ENCODE measurements at places on chromosomes 1 and 21.
A peak's percentile ranks its signal among the peaks of the same experiment; 100 is the strongest.

GRCh38 chr1:151837197-151837596, 2.4 kb downstream of the C2CD4D start:
- no peak for DNase-seq

GRCh38 chr1:164660775-164661174, 101.8 kb downstream of the PBX1 start:
- no peak for DNase-seq

DNA sequence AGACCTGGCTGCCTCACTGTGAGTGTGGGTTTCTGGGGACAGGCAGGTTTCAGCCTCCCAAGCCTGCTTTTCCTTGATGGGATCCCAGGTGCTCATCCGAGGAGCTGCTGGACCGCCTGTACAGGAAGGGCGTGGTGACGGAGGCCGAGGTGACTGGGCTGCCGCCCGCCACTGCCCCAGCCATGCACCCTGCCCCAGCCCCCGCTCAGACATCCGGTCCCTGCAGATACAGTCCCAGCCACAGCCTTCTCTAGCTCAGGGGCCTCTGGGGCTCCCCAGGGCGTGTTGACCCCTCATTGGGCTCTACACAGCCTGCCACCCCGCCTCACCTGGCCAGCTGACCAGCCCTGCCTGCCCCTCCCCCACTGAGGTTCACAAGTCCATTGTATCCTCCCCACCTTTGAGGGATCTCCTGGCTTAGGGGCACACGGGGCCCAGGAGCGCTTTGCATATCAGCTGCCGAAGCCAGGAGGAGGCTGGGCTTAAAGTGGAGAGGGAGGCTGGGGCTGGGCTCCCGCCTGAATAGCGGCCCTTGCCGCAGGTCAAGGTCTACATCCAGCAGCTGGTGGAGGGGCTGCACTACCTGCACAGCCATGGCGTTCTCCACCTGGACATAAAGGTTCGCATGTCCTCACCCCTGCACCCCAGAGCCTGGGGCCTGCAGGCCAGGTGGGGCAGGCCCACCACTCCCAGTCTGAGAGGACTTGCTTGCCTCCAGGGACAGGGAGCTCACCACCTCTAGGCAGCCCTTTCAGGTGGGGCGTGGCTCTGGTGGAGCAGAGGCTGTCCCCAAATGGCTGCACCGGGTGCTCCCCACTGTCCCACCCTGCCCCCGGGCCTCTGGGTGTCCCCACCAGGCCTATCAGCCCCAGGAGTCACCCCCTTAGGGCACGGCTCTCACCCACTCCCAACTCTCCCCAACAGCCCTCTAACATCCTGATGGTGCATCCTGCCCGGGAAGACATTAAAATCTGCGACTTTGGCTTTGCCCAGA, 38.5 kb downstream of the TRIM11 start:
- DNase-seq: no peak

- DNase-seq: no peak
Observed at GRCh38 chr1:83747853-83748482, 251.0 kb downstream of the TTLL7 start.

GRCh38 chr1:184486761-184487445, 100.1 kb downstream of the C1orf21 start:
- DNase-seq: no peak

- DNase-seq: no peak
Observed at GRCh38 chr1:164559342-164560051, 513 bp downstream of the PBX1 start.

GRCh38 chr1:146049436-146049835, 27.9 kb upstream of the HJV start:
- DNase-seq: no peak

DNA sequence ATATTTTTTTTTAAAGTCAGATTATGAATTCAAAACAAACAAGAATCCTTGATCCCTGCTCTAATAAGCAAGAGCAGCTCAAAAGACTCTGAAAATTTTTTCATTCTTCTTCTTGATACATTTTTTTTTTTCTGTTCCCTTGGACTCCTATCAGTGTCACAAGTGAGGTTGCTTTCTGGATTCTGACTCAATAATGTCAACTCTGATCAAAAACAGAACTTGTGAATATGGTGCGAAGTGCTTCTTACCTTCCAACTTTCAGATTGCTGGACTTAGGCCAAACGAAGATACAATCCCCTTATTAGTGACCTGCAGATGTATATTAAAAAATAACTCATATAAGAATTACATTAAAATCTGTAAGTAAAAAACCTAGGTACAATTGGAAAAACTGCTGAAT, 136.1 kb downstream of the GPATCH2 start:
- DNase-seq: no peak

GRCh38 chr1:26754086-26754874, 33.5 kb upstream of the PIGV start:
- DNase-seq: no peak

GRCh38 chr1:231016966-231017365, 23.1 kb downstream of the FAM89A start:
- no peak for DNase-seq

GRCh38 chr1:14190508-14190907, 408.0 kb upstream of the KAZN start:
- no peak for DNase-seq

DNA sequence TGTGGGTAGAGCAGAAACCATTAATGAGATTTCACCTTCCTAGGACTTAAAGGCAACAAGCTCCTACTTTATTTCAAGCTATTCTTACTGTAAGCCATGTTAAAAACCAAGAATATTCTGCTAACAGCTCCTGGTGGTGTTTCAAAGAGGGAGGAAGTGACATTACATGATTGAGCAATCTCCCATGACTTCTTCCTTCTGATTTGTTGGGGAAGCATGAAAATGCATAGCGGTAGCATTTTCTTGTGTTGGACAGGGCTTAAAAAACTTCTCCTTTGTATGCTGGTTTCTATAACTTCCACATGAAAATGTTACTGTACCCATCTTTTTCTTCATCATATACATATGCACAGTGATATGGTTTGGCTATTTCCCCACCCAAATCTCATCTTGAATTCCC, 297.0 kb upstream of the SNX7 start:
- no peak for DNase-seq

DNA sequence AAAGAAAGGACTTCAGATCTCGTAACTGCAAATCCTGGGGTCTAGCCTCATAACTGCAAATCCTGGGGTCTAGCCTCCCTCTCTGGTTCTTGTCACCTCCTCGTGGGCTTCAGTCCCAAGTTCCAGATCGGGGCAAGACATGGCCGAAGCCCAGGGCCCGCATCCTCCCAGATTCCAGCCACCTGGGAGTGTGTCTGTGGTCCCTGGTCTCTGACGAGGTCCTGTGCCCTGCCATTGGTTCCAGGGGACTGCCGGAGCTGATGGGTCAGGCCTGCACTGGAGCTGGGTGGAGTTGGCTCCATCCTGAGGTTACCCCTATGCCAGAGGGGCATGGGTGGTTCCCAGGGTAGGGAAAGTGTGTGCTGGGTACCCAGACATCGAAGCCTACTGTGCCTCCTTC, 17.7 kb upstream of the C1orf174 start:
- DNase-seq: no peak

DNA sequence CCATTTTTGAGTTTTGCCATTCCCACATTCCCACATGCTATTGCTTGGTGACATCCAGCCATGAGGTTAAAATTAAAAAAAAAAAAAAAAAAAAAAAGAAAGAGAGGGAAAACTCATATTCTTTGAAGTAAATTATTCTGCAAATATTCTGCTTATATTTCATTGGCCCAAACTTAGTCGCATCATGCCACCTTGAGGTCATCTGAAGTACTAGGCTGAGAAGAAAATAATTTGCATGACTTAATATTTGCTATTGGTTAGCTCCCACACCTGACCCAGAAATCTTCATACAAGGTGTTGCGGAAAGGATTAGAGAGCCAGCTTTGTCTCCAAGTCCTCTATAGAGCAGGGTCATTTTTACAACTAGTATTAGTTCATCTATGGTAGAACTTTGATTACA, 2206.0 kb downstream of the MRPL39 start:
- DNase-seq: peak; percentile 32

DNA sequence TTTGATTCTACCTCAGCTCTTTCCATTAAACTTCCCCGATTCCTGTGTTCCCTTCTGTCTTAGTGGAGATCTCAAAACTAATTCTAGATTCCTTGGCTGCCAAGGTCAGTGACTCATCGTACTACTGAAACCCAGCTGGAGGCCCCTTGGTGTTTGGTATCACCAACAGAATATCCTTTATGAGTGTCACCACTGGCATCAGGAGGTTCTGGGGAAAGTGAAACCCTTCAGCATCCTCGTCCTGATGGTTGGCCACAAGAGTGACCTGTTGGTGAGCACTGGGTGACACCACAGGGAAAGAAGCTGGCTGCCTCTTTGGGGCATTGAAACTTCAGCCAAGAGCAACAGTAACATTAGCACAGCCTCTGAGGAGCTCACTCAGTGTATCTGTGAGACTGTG, 9.6 kb downstream of the RAB42 start:
- no peak for DNase-seq

- no peak for DNase-seq
Observed at GRCh38 chr21:45989355-45990048, 7.9 kb downstream of the COL6A1 start.

DNA sequence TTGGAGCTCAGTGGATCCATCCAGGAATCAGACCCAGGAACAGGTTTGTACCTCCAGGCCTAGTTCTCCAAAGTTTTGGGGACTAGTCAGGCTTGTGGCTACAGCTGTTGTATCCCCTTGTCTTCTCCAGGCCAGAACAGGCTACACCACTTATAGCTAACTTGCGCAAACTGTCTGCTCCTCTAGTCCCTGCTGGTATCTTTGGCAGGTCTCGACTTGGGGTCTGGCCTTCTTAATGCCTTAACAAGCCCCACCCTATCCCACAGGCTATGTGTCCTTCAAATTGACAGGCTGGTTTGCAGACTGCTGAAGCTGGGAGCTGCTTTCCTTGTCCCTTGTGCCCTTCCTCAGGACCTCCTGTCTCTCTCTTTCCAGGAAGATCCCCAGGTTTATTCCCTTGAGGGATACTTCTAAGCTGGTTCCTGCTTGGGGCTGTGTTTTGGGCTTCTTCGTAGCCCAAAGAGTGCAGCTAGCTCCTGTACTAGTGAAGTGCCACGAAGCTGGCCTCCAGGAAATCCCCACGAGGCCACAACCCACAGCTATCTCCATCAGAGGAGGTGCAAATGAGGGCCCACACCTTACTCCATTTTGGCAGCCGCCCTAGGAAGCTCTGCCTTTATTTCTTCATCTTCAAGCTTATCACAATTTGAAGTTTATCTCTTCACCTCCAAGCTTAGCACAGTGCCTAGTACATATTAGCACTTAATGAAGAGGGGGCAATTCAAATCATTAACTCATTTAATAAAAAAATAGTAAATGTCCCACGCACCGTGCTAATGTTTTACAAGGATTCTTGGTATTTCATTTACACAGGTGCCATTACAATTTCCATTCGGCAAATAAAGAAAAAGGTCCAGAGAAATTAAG, 683 bp upstream of the DMAP1 start:
- no peak for DNase-seq

GRCh38 chr1:220886470-220887201, 7.4 kb downstream of the HLX start:
- DNase-seq: no peak

GRCh38 chr1:174890024-174890423, 109.7 kb upstream of the CACYBP start:
- no peak for DNase-seq

DNA sequence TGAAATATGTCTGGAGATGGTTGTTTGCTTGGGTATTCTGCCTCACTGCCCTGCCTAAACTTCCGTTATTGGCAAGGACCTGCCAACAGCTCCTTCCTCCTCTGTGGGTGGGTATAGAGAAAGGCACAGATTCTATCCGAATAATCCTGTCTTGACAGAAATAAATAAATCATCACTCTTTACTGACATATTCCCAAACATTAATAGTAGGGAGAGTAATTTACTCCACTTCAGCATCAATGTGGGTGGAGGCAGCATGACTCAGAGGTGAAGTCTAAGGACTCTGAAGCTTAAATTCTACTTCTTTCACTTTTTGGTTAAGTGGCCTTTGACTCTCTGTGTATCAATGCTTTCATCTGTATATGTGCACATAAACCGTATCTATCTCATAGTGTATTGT, 2.9 kb downstream of the CD84 start:
- no peak for DNase-seq

DNA sequence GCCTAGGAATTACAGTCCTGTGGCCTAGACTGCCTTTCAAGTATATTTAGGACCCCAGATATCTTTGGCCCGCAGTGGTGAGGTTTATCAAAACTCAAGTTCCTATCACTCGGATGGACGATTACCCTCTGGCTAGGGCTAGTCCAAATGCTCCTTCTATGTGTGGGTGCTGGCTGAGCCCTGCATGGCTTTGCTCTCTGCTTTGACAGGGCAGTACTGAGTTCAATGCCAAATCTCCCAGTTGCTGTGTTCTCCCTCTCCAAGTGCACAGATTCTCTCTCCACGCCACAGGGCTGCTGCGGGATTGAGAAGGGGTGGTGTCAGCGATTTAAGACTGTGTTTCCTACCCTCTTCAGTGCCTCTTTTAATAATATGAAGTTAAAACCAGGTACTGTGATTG, 97.0 kb downstream of the LHX4 start:
- DNase-seq: no peak

DNA sequence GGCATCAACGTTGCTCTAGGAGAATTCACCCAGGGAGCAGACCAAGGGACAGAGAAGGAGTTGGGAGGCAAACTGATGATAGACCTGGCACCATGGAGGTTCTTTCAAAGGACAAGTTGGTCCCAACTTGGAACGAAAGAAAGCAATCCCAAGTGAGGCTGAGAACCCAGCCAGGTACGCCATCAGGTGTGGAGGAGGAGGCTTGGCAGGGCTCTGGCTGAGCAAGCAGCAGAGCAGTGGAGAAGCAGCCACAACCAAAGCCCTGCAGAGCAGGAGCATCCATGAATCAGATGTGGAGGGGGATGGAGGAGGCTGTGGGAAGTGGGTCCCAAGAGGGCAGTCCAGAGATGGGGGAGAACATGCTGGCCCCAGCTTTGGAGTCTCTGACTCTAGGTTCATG, 36.3 kb upstream of the RBM15 start:
- no peak for DNase-seq

DNA sequence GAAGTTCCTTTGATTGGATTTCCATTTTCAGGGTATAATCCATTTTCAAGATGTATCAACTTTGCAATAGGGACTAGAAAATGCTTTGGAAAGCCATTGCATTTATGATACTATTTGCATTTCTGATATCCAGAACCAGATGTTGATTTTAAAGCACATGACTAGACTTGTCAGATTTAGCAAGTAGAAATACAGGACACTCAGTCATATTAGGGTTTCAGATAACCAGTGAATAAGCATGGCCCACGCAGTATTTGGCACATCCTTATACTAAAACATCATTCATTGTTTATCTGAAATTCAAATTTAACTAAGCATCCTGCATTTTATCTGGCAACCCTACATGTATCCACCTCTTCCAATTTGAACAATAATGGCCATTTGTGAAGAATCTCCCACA, 113.3 kb upstream of the DPT start:
- DNase-seq: no peak

DNA sequence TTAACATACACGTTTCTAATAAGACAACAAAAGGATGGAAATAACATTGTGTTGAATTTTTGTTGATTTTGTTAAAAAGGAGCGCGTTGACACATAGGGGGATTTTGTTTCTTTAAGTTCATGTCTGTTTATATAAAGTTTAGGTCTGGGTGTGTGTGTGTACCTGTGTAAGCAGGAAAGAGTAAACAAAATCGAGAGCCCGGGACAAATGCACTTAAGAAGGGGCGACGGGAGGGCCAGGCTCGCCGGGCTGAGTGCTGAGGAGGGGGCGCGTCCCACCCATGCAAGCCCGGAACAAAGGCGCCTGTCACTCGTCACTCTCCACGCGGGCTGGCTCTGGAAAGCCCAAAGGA, 28.8 kb upstream of the TRIM17 start:
- no peak for DNase-seq

- DNase-seq: no peak
Observed at GRCh38 chr1:201841265-201841912, 12.4 kb downstream of the IPO9 start.

Data from Jurkat, Clone E6-1 (cell line).